Activated CD4-positive, alpha-beta memory T cell treated with anti-CD3 and anti-CD28 coated beads, Interleukin-2, amount 10 ng/mL, durations not matched to agents 7 days and 5 days (primary cell): ENCODE measurements at places on chromosomes 12 and 14.

DNA sequence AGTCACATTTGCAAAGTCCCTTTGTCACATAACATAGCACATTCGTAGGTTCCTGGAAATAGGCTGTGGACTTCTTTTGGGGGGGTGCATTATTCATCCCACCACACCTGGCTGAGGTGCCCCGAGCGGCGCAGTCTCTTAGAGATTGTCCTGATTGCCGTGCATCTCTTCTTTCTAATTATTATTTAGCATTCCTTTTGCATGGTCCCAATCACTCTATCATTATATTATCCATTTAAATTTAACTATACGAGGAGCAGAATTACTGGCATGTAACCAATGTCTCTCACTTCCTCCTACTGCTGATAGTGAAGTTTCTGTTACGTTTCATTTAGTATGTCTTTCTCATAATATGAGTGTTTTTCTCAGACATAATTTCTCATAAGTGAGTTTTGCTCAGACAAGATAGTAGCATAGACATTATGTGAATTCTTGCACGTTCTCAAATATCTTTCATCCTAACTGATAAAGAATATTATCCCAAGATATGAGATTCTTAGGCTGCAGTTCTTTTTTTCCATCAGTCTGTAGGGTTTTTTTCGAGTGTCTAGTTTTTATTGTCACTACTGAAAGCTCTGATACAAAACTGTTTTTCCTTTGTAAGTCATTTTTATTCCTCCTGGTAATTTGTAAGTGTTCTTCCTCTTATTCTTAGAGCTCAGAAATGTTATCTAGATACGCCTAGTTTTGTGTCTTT, 444.3 kb downstream of the NELL2 start:
- peaks cover 3% of the 10 kb centered on the region for H3K27me3 ChIP-seq
- no peaks in the 10 kb centered on the region for H3K4me1 ChIP-seq
- H3K27ac ChIP-seq = no peak overlapping the region
- H3K36me3 ChIP-seq = no peaks in the 10 kb centered on the region

DNA sequence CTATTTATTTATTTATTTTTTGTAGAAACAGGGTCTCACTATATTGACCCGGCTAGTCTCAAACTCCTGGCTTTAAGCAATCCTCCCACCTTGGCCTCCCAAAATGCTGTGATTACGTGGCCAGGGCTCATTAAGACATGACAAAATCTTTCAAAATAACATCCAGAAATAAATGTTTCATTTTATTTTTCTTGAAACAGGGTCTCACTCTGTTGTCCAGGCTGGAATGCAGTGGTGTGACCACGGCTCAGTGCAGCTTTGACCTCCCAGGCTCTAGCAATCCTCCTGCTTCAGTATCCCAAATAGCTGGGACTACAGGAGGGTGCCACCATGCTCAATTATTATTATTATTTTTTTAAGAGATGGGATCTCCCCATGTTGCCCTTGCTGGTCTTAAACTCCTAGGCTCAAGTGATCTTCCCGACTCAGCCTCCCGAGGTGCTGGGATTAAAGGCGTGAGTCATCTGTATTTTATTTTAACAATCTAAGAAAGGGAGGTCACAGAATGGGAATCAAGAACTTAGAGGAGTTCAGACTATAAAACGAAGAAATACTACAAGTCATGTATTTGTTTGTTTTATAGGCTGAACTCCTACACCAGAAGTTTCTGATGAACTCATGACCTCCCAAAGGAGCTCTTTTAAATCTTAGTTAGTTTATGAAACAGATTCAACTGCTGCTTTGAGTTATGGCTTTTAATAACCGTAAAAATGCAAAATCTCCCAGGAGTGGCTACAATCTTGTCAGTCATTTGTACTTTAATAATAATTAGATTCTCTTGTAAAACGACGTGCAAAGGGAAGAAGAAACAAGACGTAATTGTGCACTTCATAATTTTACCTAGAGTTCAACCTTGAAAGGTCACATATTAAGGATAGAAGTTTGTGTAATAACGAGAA, 2.1 kb upstream of the TMEM263 start:
- peaks cover 19% of the 10 kb centered on the region for H3K4me1 ChIP-seq
- no peak for DNase-seq
- H3K27ac ChIP-seq = no peak overlapping the region
- H3K36me3 ChIP-seq = peaks cover 6% of the 10 kb centered on the region

DNA sequence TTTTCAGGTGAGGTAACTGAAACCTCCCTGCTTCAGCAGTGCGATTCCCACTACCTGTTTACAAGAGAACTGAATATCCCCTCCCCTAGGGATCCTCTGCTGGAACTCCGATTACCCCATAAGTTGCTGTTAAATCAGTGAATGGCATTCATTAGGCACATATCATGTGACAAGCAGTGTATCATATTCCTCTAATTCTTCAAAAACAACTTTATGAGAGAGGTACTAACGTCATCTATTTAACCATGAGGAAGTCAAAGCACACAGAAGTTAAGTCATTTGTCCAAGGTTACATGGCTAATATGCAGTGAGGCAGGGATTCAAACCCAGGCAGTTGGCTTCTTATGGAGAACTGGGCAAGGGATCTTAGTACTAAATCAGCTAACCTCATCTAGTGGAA, 43.9 kb upstream of the PCED1B start:
- no peak overlapping the region for H3K27ac ChIP-seq
- peaks cover 1% of the 10 kb centered on the region for H3K27me3 ChIP-seq
- H3K36me3 ChIP-seq = no peaks in the 10 kb centered on the region
- no peak for DNase-seq

GRCh38 chr14:50961605-50962221, 17.4 kb upstream of the PYGL start:
- no peak overlapping the region for H3K4me3 ChIP-seq
- H3K27me3 ChIP-seq = peaks cover 6% of the 10 kb centered on the region
- H3K36me3 ChIP-seq = no peaks in the 10 kb centered on the region
- H3K4me1 ChIP-seq = no peaks in the 10 kb centered on the region
- no peak for DNase-seq

- DNase-seq = no peak
- no peaks in the 10 kb centered on the region for H3K27me3 ChIP-seq
- H3K36me3 ChIP-seq = no peaks in the 10 kb centered on the region
- H3K4me1 ChIP-seq = no peaks in the 10 kb centered on the region
Measured at GRCh38 chr12:125981610-125982253, 916.5 kb downstream of the AACS start.

GRCh38 chr12:1993871-1994371, 10.3 kb downstream of the DCP1B start:
- peaks cover 52% of the 10 kb centered on the region for H3K36me3 ChIP-seq

- no peaks in the 10 kb centered on the region for H3K36me3 ChIP-seq
- no peaks in the 10 kb centered on the region for H3K4me1 ChIP-seq
- no peak overlapping the region for H3K4me3 ChIP-seq
- no peaks in the 10 kb centered on the region for H3K27me3 ChIP-seq
Measured at GRCh38 chr14:73655851-73656250, 11.1 kb downstream of the DNAL1 start.

DNA sequence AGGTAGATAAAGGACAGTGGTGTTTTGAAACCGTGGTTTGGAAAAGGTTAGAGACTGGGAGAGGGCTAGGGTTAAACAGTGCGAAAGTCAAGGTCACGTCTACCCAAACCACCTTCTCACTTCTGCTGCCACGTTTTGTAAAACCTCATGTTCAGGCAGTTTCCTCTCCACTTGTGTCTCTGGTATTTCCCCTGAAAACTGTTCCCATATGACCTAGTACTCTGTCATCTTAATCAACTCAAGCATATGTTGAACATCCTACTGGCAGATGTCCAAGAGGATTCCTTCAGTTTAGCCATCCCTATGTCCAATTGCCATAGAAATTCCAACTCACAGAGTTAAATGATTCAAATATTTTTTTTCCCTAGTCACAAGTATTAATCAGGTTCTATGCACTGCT, 17.4 kb downstream of the CLEC4C start:
- peaks cover 3% of the 10 kb centered on the region for H3K27me3 ChIP-seq
- no peak for DNase-seq
- H3K36me3 ChIP-seq = no peaks in the 10 kb centered on the region
- H3K4me1 ChIP-seq = no peaks in the 10 kb centered on the region
- H3K4me3 ChIP-seq = no peak overlapping the region

- no peak overlapping the region for H3K27ac ChIP-seq
- H3K36me3 ChIP-seq = no peaks in the 10 kb centered on the region
- DNase-seq = no peak
- H3K4me1 ChIP-seq = peaks cover 6% of the 10 kb centered on the region
- no peaks in the 10 kb centered on the region for H3K27me3 ChIP-seq
- H3K4me3 ChIP-seq = no peak overlapping the region
Measured at GRCh38 chr14:97022741-97023140, 225.6 kb downstream of the VRK1 start.

DNA sequence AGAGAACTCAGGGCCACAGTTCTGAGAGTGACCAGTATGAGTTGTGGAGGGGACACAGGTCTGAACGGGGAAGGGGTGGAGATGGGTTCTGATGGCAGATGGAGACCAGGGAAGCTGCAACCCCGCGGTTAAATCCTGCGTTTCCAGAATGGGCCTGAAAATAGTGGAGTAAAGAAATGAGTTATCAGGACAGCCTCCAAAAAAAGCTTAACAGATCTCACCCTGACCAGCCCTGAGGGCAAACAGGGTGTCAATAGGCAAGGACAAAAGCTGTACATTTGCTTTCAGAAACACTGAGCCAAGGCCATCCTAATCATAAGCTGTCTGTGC, 555 bp upstream of the RTN1 start:
- H3K27ac ChIP-seq = no peak overlapping the region
- DNase-seq = no peak
- H3K4me3 ChIP-seq = peak overlapping the region; percentile 66
- H3K36me3 ChIP-seq = no peaks in the 10 kb centered on the region

- H3K27me3 ChIP-seq = no peaks in the 10 kb centered on the region
- DNase-seq = no peak
- no peaks in the 10 kb centered on the region for H3K4me1 ChIP-seq
- no peak overlapping the region for H3K27ac ChIP-seq
Measured at GRCh38 chr12:74144396-74144795, 393.2 kb upstream of the ATXN7L3B start.

DNA sequence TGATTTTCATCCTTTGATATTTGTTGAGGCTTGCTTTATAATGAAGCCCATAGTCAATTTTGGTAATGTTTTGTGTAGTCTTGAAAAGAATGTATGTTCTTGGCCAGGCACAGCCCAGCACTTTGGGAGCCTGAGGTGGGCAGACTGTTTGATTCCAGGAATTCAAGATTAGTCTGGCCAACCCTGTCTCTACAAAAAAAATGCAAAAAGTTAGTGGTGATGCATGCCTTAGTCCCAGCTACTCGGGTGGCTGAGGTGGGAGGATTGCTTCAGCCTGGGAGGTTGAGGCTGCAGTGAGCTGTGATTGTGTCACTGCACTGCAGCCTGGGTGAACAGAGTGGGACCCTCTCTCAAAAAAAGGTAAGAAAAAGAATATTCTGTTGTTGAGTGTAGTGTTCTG, 10.8 kb downstream of the ETNK1 start:
- H3K4me3 ChIP-seq = no peak overlapping the region
- peaks cover 30% of the 10 kb centered on the region for H3K4me1 ChIP-seq
- DNase-seq = no peak
- H3K36me3 ChIP-seq = peaks cover 42% of the 10 kb centered on the region
- no peaks in the 10 kb centered on the region for H3K27me3 ChIP-seq

GRCh38 chr14:25350021-25350420, 300.1 kb upstream of the STXBP6 start:
- H3K4me1 ChIP-seq = no peaks in the 10 kb centered on the region
- DNase-seq = no peak
- H3K4me3 ChIP-seq = no peak overlapping the region
- H3K36me3 ChIP-seq = no peaks in the 10 kb centered on the region

- peaks cover 5% of the 10 kb centered on the region for H3K27me3 ChIP-seq
- DNase-seq = no peak
- H3K36me3 ChIP-seq = no peaks in the 10 kb centered on the region
Measured at GRCh38 chr14:59509101-59509500, 24.8 kb downstream of the JKAMP start.

GRCh38 chr12:6697584-6698351, 2.8 kb downstream of the PIANP start:
- DNase-seq = peak; percentile 38
- H3K4me1 ChIP-seq = peaks cover 22% of the 10 kb centered on the region
- no peaks in the 10 kb centered on the region for H3K36me3 ChIP-seq
- peaks cover 43% of the 10 kb centered on the region for H3K27me3 ChIP-seq

DNA sequence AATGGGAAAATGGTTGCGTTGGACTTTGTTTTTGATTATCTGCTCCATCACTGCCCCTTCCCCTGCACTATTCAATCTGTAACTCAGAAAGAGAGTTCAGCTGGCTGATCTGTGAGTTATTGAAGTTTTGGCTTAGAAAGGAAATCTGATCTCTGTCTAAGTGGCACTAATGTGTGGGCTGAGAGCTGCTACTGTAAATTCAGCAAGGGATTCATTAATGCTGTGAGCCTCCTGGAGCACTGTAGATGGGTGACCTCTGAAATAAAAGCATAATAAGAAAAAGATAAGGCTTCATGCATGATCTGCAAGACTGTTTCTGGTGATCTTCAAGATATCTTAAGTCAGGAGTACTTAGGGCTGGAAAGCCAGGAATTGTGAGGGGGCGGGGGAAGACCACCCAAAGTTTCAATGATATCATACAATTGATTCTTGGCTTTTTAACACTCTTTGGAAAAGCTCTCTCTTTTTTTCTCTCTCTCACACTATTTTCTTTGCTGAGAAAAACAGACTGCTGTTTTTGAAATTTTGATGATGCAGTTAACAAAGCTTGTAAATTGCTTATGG, 101.1 kb downstream of the C12orf75 start:
- peaks cover 22% of the 10 kb centered on the region for H3K27me3 ChIP-seq
- H3K36me3 ChIP-seq = no peaks in the 10 kb centered on the region
- no peak overlapping the region for H3K4me3 ChIP-seq
- H3K4me1 ChIP-seq = peaks cover 2% of the 10 kb centered on the region

GRCh38 chr14:24072436-24072835, 1.1 kb downstream of the CPNE6 start:
- no peak overlapping the region for H3K27ac ChIP-seq
- peaks cover 17% of the 10 kb centered on the region for H3K4me1 ChIP-seq
- no peak for DNase-seq
- peaks cover 14% of the 10 kb centered on the region for H3K27me3 ChIP-seq

- no peaks in the 10 kb centered on the region for H3K4me1 ChIP-seq
- H3K36me3 ChIP-seq = peaks cover 4% of the 10 kb centered on the region
- DNase-seq = no peak
- no peaks in the 10 kb centered on the region for H3K27me3 ChIP-seq
- H3K4me3 ChIP-seq = no peak overlapping the region
Measured at GRCh38 chr12:109182041-109182839, 65.9 kb downstream of the ACACB start.

- no peaks in the 10 kb centered on the region for H3K27me3 ChIP-seq
- no peak overlapping the region for H3K27ac ChIP-seq
- no peak overlapping the region for H3K4me3 ChIP-seq
- H3K4me1 ChIP-seq = no peaks in the 10 kb centered on the region
Measured at GRCh38 chr14:26097852-26098251, 500.0 kb downstream of the NOVA1 start.

GRCh38 chr14:65958664-65959562, 527.3 kb upstream of the CCDC196 start:
- H3K4me1 ChIP-seq = peaks cover 34% of the 10 kb centered on the region
- no peak for DNase-seq
- H3K36me3 ChIP-seq = no peaks in the 10 kb centered on the region
- H3K27me3 ChIP-seq = no peaks in the 10 kb centered on the region

- no peaks in the 10 kb centered on the region for H3K36me3 ChIP-seq
- no peak overlapping the region for H3K4me3 ChIP-seq
- H3K27ac ChIP-seq = no peak overlapping the region
Measured at GRCh38 chr12:41108032-41108431, 80.1 kb upstream of the PDZRN4 start.

GRCh38 chr14:21714318-21714929, 40.8 kb upstream of the OR4E1 start:
- peak overlapping the region; percentile 53 for H3K4me3 ChIP-seq
- H3K36me3 ChIP-seq = no peaks in the 10 kb centered on the region
- peaks cover 27% of the 10 kb centered on the region for H3K27me3 ChIP-seq
- peak overlapping the region; percentile 57 for H3K27ac ChIP-seq
